ENCODE measurements at places on chromosomes 4 and X. TPM values are rescaled to one million over a fixed set of nuclear protein-coding genes. Genes with fewer than 3 reads are reported as not detected.

The SHROOM2 gene
- polyA plus RNA-seq = 19.9 TPM

The ANOS1 gene
- polyA plus RNA-seq = 9.4 TPM

The S100G gene
- polyA plus RNA-seq = not detected

The SPATA4 gene
- polyA plus RNA-seq = 1.4 TPM

The GAGE2A gene
- not detected for polyA plus RNA-seq

The PRAF2 gene
- 37.1 TPM for polyA plus RNA-seq
